ENCODE measurements at places on chromosomes 5 and 9.

DNA sequence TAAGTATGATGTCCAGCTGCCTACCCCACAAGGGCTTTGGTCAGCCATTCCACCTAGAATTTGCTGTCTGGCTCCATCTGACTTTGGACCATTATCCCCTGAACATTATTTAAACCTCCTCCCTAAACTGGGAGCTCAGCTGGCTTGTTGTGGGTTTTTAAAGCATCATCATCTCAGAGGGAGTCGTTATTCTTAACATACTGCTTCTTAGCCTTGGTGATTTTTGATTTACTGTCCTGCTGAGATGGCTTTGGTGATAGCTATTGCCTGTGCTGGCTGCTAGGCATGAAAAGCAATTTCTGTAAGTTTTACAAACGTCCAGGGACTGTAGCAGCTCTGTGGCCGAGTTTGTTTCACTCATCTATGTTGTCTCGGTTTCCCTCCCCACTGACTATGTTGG, 256.1 kb downstream of the NR3C1 start:
- no peak for DNase-seq

- DNase-seq: no peak
Measured at GRCh38 chr5:135254183-135254582, 144.8 kb downstream of the MACROH2A1 start.

GRCh38 chr9:115689331-115689730, 464.3 kb upstream of the PAPPA start:
- no peak for DNase-seq

- no peak for DNase-seq
Measured at GRCh38 chr5:132256086-132256782, 1.3 kb upstream of the PDLIM4 start.

DNA sequence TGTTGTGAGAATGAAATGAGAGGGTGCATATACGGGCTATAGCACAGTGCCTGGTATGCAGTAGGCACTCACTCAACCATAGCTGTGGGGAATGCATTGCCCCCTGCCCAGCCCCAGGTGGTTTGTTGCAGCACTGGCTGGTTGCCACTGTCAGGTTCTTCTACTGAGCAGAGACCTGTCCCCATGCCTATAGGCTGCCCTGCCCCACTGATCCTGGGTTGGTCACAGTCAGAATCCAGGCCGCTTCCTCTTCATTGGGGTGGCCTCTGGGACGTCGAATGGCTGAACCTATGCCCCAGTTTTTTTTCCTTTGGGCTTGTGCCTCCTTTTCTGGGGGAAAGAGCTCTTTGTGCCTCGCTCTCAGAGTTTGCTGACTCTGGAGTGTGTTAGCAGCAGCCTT, 74.6 kb downstream of the RGS3 start:
- no peak for DNase-seq

DNA sequence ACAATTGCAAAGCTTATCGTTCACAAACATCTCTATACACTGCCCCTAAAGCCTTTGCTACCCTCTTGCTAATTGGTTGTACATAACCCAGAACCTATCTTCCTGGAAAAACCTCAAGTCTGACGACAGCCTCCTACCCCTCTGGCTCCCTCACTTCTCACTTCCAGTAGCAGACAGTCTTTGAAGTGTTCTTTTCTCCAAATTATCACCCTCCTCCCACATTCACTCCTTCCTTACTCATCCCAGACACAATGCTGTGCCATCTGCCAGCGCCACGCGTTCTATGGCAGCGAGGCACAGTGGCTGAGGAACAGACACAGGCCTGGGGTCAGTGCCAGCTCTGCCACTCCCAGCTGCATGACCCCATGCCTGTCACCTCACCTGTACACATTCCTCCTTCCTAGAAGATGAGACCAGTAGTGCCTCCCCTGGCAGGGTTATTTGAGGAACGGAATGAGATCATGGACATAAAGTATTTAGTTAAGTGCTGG, 27.7 kb downstream of the CLTA start:
- no peak for DNase-seq

GRCh38 chr9:114178756-114179450, 23.6 kb downstream of the COL27A1 start:
- DNase-seq: no peak

DNA sequence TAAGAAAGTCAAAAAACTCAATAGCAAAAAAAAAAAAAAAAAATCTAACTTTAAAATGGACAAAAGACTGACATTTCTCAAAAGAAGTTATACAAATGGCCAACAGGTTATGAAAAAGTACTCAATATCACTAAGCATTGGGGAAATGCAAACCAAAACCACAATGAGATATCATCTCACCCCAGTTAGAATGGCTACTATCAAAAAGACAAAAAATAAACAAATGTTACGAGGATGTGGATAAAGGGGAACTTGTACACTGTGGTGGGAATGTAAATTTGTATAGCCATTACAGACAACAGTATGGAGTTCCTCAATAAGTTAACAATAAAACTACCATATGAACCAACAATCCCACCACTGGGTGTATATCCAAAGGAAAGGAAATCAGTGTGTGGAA, 37.2 kb downstream of the ENC1 start:
- no peak for DNase-seq

GRCh38 chr5:127011961-127012644, 18.3 kb downstream of the MARCHF3 start:
- DNase-seq: no peak

GRCh38 chr5:132433141-132433540, 57.4 kb downstream of the IRF1 start:
- DNase-seq: no peak

DNA sequence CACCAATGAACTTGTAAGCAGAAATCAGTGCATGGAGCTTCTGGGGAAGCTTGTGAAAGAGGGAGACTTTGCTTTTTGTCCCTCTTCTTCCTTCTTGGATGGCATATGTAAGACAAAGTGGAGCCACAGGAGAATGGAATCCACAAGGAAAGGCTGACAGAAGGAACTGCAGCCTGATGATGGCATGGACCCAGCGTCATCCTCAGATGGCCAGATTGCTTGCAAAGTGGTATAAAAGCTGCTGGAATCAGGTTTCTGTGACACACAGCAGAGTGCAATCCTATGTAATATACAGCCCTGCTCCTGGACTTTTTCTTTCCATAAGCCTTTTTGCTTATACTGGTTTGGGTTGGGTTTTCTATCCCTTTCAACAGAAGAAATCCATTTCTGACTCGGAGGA, 31.4 kb upstream of the SPARC start:
- no peak for DNase-seq

- no peak for DNase-seq
Measured at GRCh38 chr9:19876569-19877316, 87.9 kb upstream of the SLC24A2 start.

GRCh38 chr5:52799358-52799982, 11.8 kb downstream of the ITGA1 start:
- peak; percentile 61 for DNase-seq

DNA sequence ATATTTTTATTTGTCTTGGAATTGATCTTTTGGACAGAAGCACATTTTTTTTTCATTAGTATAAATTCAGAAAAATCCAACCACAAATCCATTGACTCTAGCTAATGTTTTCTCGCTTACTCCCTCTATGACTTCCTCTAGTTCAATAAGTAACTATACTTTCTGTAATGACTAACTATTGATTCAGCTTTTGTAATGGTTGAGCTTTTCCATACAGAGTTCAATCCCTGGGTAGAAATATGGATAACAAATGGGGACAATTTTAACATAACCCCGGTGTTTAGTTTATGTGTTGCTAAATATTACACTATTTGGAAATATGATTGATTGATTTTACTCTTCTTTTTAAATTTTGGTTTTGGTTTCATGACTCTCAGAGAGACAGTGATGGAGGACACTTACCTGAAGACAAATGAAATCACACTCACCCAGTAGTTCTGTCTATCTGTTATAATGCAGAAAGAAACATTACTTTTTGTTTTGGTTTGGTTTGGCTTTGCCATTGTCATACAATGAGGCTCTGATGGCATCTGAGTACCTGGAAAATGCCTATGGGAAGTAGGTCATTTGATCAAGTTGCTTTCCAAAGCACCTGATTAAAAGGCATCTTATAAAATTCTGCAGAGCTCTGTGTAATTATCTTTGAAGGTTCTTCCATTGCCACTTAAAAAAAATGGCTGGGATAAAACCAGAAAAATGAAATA, 309.7 kb upstream of the MPDZ start:
- DNase-seq: no peak

DNA sequence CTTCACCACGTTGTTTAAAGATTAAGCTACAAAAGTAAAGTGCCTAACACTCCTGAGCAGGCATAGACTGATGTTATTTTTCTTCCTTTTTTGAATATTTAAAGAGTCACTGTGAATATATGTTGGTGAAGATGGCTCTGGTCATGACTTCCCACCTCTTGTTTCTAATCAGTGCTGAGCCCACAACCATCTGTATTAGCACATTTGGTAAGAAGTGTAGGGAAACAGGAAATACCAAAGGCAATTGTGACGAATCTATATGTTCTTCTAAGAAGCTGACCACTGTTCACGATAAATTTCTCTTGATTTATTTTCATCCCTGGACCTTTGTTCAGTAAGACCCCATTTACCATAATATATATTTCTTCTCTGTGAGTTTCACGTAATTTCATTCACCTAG, 108.3 kb upstream of the PCA3 start:
- no peak for DNase-seq

- no peak for DNase-seq
Measured at GRCh38 chr5:93572608-93573353, 8.2 kb downstream of the NR2F1-AS1 start.

GRCh38 chr5:17359451-17360011, 138.5 kb upstream of the TAF11L2 start:
- DNase-seq: no peak

- no peak for DNase-seq
Measured at GRCh38 chr9:126472198-126472947, 141.4 kb upstream of the LMX1B start.

GRCh38 chr5:81140441-81140840, 92.7 kb upstream of the CKMT2 start:
- DNase-seq: no peak

DNA sequence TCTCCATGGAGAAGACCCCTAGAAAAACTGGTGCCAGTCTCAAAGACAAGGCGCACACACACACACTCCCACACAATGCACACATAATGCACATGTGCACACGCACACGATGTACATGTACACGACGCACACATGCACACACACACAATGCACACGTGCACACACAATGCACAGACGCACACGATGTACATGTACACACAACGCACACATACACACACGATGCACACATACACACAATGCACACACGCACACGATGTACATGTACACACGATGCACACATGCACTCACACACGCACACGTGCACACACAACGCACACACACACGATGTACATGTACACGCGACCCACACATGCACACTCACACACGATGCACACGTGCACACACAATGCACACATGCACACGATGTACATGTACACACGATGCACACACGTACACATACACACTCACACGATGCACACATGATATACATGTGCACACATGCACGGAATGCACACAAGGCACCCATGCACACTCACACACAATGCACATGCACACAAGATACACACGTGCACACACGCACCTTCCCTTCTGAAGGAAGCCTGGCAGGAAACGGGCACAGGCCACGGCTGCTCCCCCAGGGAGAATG, 76.5 kb downstream of the VAV2 start:
- no peak for DNase-seq

GRCh38 chr5:31638748-31639418, at the start of gene PDZD2:
TSS of gene PDZD2 (plus strand) at chr5:31639131.
- DNase-seq: peak; percentile 90

- no peak for DNase-seq
Measured at GRCh38 chr5:179509845-179510244, 40.5 kb upstream of the RUFY1 start.

GRCh38 chr5:134878403-134878802, 4.2 kb downstream of the TXNDC15 start:
- DNase-seq: no peak
